Tibial nerve (tissue), 4 donors: ENCODE measurements at places on chromosomes 4 and X.

GRCh38 chr4:4317496-4318232 is 27.6 kb downstream of the ZBTB49 start:
- no peak for DNase-seq

DNA sequence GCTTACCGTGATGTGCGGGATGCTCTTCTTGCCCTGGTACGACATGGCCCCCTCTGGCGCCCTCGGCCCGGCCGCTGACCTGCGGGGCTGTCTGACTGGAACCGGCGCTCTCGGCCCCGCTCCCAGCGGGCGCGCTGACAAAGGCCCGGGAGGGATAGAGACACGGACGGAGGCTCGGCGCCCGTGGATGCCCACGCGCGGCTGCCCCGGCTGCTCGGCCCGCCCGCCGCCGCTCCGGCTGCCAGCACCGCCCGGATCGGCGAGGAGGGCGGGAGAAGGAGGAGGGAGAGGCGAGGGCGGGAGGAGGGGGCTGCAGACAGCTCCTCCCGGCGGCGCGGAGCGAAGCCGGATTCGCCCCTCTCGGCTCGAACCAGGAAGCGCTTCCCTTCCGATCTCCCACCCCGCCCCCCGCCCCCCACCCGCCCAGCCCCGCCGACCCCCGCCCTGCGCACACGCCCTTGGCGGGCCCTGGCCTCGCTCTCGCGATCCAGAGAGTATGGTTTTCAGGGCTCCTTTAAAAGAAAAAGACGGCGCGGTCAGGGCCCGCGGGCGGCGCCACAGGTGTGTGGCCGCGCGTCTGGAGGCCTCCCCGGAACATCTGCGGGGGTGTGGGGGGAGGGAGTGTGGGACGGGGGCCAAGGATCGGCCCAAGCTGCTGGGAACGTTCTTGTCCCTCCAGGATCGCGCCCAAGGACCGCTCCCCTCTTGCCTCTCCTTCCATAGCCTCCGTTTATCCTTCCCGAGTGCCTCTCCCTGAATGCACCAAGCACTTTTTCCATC is 4.5 kb downstream of the CRMP1 start:
- no peak for DNase-seq

DNA sequence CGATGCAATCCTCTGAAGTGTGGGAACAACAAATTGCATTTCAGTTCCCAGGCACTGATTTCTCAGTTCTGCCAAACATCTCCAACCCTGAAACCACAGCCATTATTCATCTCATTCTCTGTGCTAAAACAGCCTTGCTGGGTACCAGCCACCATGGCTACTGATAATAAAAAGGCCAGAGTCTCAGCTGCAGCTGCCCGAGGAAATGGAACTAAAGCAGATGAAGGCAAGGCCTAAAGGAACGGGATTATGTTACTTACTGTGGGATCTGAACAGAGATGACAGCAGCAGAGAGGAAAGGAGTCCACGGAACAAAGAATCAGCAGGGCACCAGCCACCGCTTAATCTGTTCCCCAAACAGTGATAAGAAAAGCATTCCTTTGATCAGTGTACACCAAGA is 155.7 kb downstream of the PAPSS1 start:
- DNase-seq, result no peak

GRCh38 chr4:152686452-152687013 is 6.7 kb upstream of the TMEM154 start:
- DNase-seq, result no peak

GRCh38 chrX:40581336-40581920 is 658 bp downstream of the ATP6AP2 start:
- DNase-seq, result no peak

GRCh38 chrX:20028588-20028987 is 37.7 kb upstream of the BCLAF3 start:
- DNase-seq, result no peak

DNA sequence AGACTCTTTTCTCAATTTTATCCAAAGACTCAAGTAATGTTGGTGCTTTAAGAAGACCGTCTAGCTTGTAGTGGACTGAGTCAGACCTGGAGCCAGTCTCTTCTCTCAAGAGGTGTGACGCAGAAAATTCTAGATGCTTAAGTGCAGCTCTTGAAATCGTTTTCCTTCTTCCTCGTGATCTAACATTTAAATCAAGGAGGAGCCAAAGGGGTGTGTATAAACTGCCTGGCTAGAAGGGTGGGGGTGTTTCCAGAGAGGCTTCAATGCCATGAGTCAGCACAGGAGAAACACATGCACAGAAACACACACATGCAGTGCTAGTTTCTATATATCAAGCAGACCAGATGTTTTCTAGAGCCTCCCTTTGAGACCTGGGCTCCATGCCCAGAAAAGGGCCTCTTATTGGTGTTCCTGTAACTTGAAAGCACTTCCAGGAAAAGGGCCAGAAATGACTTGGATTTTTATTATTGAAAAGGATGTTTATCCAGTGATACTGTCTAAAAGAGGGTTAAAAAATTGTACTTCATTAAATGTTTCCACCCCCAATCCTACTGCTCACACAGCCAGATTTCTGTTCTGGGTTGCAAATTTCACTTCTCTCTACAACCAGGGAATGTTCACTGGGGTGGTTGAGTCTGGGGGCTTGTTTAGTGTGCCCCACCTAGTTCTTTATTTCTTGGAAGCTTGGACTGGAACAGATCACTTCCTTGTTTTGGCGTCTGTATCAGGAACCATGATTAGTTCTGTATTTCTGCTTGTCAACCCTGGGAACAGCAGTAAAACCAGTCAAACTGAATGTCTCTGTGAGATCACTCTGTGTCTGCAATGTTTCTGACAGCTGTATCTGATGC is at the start of gene CLIC2:
CLIC2 (minus strand) TSS at position 129 of the 851 bp plus-strand sequence. CDS start 187 bp downstream, outside the sequence.
- peak; percentile 12 for DNase-seq

DNA sequence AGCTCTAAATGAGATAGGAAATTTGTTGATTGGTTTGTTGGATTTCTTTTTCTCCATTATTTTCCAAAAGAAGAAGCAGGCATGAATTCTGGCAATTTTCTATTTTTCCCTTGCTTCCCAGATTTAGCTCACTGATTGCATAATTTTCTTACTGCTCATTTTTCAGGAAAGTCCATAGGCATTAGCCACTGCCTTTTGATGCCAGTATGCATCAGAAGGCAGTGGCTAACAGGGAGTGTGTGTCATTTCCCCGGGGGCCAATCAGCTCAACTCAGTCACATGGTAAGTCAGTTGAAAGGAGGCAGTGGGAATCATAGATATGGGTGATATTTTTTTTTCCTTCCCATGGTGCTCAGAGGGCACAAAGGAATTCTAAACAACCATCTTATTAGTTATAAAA is 156.7 kb downstream of the TRIML1 start:
- DNase-seq, result no peak

DNA sequence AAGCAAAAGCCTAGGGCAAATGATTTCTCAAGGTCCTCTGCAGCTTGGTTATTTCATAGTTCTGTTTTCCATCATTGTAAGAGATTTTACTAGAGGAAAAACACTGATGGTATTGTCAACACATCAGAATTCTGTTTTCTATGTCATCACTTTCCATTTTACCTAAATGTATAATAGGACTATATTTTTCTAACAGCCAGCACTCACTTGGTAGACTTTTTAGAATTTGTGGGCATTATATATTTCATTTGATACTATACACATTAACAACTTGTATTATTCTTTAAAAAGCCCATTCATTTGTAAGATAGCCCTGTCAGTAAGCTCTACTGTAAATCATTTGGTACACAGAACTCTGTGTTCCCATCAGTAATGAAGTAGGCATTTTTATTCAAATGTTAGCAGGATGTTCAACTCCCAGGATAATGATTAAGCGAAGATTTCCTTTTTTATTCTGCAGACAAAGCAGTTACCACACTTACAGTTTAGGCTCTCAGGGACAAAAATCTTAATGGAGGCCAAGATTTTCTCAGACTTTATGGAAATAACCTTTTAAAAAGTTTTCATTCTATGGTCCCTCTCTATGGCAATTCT is 143.6 kb upstream of the TEX13C start:
- DNase-seq, result no peak

DNA sequence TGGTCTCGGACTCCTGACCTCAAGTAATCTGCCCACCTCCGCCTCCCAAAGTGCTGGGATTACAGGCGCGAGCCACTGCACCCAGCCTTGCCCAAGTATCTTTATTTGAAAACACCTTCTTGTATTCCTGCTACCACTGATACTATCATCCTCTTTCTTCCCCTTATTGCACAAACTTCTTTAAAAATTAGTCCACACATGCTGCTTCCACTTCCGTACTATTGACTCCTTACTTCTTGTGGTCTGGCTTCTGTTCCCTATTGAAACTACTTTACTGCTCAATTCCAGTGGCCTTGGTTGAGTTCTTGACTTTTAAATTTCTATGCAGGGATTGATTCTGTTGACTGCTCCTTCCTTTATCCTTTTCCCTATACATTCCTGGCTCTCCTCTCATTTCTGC is 38.8 kb downstream of the MTM1 start:
- no peak for DNase-seq

GRCh38 chrX:127057891-127058619 is 238.5 kb downstream of the PRR32 start:
- no peak for DNase-seq

GRCh38 chrX:79630033-79631009 is 263.2 kb upstream of the ITM2A start:
- DNase-seq, result no peak

DNA sequence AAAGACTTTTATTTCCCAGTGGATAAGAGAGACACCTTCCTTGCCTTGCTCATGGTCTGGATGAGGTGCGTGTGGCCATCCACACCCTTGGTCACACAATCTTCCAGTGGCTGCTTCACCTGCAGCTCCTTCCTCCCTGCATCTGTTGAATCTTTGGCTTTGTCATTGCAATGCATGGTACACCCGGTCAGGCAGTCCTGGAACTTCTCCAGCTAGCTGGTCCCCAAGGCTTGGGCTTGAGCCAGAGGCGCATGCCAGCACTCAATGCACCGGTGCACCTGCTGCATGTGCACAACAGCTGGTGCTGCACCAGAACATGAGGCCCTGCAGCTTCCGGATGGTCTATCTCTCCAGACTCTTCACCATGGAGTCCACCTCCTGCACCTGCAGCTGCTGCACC is 31.7 kb downstream of the SCML1 start:
- DNase-seq, result no peak

DNA sequence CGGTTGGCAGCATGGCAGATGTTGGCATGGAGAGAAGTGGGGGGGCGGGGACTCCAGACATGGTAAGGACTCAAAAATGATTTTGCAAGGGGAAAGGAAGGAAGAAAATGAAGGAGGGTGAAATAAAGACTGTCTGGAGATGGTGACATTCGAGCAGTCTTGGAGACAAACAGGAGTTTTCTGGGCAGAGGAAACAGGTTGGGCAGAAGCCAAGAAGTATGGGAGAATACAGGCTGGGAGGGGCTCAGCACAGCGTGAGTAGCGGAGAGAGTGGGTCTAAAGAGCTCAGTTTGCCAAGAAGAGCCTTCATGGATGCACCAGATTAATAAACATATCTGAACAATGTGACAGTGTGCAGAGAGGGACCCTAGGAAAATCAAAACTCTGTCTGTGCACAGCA is 13.3 kb upstream of the CRMP1 start:
- DNase-seq, result no peak

- DNase-seq, result no peak
These were observed 276.3 kb downstream of the TENM3 start for GRCh38 chr4:182519528-182519927.

DNA sequence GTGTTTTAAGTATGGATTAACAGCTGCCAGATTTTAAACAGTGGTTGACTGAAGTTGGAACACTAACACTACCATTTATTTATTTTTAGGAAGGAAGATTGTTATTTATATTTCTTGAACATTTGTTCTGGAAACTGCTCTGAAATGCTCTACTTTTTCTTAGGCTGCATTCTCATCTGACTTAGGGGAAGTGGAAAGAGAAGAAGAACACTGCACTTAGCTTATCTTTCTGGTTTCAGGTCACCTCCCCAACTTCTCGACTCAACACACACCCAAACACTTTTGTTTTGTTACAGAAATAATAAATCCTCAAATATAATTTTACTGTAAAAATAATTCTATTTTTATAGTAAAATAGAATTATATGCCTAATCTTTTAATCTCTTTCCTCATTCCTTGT is 18.6 kb downstream of the BLTP1 start:
- no peak for DNase-seq

GRCh38 chr4:92035666-92036065 is 268.1 kb upstream of the GRID2 start:
- DNase-seq, result no peak

DNA sequence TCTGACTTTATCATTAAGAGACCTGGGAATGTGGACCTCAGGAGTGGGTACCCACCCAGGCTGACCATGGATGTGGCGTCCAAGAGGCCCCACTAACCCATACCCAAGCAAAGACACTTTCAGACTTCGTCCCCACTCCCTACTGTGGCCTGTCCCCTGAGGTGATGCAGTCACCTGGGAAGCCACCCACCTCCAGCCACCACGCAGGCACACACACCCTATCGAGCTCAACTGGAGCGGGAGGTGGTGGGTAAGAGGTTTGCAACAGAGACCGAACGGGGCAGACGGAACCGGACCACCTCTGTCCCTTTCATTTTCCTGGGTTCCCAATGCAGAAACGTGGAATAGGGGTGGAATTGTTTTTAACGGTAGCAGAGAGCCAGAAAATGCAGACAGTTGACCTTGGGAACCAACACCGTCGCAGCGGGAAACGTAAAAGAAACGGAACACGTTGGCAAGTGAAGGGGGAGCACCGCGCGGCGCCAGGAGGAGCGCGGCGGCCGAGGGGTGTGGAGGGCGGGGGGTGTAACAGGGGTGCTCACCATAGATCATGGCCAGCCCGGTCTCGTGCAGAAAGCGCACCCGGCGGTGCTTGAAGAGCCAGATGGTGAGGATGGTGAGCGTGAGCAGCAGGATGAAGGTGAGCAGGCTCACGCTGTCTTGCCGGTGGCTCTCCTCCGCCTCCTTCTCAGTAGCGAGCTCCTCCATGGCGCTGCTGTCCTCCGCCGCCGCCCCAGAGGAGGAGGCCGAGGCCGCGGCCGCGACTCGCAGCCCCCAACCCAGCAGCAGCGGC is 559 bp downstream of the SLC9A7 start:
- no peak for DNase-seq

DNA sequence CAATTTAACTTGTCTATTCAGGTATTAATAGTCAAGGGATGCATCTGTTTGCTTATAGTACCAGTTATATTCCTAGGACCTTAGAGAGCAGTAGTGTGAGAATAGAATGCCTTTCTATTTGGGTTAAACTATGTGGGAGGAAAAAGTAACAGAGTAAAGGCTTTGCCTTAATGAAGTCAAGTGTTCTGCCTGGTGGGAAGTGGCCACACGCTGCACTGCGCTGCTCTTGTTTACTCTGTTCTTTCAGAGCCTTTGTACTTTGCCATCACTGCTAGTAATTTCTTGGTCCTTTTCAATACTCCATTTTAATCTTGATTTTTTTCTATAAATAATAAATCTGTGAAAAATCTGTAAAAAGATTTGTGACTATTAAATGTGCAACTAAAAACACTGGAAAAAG is 38.0 kb downstream of the YIPF6 start:
- DNase-seq, result no peak
